ENCODE measurements at places on chromosomes 6 and 20.

DNA sequence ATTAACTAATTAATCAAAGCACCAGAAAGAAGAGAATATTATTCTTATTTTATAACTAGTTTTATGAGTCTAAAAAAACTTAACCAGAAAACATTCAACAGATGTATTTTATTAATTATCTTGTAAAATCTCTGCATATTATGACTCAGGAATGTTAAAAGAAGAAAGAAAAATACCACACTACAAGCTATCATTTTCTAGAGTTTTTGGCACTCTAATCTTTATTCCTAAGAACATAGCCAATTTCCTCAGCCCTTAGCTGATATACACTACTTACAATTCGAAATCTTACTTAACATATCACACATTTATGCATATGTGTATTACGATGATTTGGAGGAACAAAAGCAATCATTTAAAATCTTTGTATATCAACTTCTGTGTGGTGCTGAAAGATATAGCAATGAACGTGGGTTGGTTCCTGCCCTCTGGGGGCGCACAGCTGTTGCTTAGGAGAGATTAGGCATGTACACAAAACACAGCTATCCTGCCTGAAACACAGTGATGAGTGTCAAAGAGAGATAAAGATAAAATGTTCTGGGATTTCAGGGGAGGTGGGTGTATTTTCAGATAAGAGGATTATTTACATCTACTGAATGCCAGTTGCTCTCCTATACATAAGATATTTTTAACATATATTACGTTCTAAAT lies 404.5 kb downstream of the SYNE1 start:
- no peak for DNase-seq

GRCh38 chr6:52241819-52242218 lies 2.5 kb downstream of the IL17F start:
- DNase-seq: no peak

DNA sequence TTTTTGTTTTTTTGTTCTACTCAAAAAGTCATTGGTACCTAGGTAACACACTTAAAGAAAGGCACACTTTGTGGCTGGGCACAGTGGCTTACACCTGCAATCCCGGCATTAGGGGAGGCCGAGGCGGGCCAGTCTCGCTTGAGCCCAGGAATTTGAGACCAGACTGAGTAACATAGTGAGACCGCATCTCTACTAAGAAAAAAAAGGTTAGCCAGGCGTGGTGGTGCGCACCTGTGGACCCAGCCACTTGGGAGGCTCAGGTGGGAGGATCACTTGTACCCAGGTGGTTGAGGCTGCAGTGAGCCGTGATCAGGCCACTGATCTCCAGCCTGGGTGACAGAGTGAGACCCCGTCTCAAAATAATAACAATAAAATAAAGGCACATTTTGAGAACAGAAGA lies 67.4 kb upstream of the BHLHE23 start:
- no peak for DNase-seq

GRCh38 chr20:35116258-35116657 lies 23.7 kb upstream of the TRPC4AP start:
- no peak for DNase-seq

- DNase-seq: no peak
These were observed 70.1 kb upstream of the LOC128125822 start for GRCh38 chr6:63502156-63502555.

- DNase-seq: peak; percentile 90
These were observed 7.1 kb upstream of the CAPN11 start for GRCh38 chr6:44151348-44152108.

DNA sequence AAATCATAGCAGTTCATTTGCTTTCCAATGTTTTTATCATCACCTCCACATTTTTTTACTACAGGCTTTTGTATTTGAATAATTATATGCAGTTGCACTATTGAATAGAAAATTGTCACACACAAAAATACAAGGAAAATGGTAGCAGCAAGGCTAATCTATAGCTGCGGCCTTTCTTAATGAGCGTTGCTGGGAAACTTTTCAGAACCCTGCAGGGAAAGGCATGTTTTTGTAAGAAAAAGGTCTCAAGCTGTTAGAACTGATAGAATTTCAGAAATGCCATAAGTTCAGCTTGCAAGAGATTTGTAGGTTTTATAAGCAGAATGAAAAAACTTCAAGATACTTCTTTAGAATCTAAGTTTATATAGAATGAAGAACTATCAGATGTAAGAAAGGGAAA lies 535.8 kb downstream of the LMBRD1 start:
- DNase-seq: no peak

- DNase-seq: no peak
These were observed 15.1 kb downstream of the RMND1 start for GRCh38 chr6:151436802-151437201.

GRCh38 chr20:11144114-11144950 lies 470.5 kb upstream of the JAG1 start:
- DNase-seq: no peak

- DNase-seq: no peak
These were observed 4.9 kb upstream of the LRRN4 start for GRCh38 chr20:6058684-6059295.

DNA sequence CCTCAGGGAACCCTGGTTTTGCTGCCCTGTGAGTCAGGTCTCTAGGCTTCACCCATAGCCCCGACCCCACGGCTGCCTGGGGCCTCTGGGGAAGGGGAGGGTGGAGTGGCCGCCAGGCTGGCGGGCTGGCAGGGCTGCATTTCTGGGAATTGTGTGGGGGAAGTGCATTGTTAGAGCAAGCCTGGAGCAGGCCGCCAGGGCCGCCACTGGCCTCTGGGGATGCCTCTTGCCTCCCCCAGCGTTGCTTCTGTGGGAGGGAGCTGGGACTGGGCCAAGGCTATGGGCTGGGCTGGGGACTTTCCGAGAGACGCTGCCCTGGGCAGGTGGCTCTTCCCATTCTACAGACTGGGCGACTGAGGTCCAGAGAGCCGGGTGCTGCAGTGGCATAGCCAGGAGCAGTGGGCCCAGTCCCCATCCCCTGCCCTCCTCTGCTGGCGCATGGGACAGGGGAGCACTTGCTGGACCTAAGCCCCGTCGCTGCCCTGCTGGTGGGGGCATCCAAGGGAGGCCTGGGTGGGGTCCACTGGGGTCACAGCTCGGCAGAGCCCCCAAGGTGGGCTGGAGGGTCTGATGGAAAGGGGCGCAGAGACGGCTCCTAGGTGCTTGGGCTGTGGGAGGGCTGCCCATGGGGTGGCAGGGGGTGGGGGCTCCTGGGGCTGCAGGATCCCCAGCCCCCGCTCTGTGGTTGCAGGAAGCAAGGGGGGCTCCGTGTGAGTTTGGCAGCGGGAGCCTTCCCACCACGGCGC lies 6.6 kb upstream of the SOX18 start:
- peak; percentile 63 for DNase-seq

- peak; percentile 55 for DNase-seq
These were observed 5.5 kb upstream of the HLA-E start for GRCh38 chr6:30483677-30484279.

DNA sequence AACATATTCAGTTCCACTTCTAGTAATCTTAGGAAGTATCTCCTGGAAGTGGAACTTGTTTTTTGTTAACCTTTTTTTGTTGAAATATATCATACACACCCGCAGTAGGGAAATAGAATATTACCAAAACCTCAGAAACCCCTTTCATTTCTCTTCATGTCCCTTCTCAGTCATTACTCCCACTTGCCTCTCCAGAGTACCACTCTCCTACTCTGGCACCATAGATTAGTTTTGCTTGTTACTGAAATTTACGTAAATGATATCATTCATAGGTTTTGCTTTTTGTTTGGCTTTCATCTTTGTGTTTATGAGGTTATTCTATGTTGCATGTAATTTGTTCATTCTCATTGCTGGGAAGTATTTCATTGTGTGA lies 52.8 kb downstream of the ZFAND3 start:
- no peak for DNase-seq

- DNase-seq: no peak
These were observed 171.7 kb upstream of the PDE10A start for GRCh38 chr6:165834613-165835259.

GRCh38 chr20:51634257-51634656 lies 91.7 kb upstream of the NFATC2 start:
- no peak for DNase-seq

GRCh38 chr6:82576284-82576683 lies 212.7 kb downstream of the TPBG start:
- no peak for DNase-seq

DNA sequence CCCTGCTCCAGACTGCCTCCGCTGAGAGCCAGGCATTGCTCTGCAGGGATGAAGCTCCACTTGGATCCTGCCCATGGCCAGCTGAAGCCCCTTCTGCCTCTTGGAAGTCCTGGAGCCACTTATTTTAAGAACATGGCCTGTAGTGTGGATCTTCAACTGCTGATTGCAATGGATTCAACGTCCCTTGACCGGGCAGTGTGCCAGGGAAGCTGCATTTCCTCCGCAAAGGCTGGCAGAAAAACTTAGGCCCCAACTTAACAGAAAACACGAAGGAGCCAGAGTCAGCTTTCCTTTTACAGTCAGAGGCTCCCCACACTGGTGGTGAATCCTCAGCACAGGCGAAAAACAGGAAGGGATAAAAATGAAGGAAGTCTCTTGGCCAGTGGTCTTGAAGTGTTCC lies 26.3 kb upstream of the FOXQ1 start:
- no peak for DNase-seq

Measured in GM10248 (cell line).